ENCODE measurements at places on chromosomes 3 and 15. TPM values are rescaled to one million over a fixed set of nuclear protein-coding genes. Genes with fewer than 3 reads are reported as not detected.

- DNase-seq, result no peak
- H3K36me3 ChIP-seq, result no peaks in the 10 kb centered on the region
- H3K4me1 ChIP-seq, result no peaks in the 10 kb centered on the region
These were observed 37.9 kb downstream of the RETNLB start for GRCh38 chr3:108719178-108719806.

- H3K4me3 ChIP-seq, result no peak overlapping the region
- no peaks in the 10 kb centered on the region for H3K4me1 ChIP-seq
- no peak for DNase-seq
- no peaks in the 10 kb centered on the region for H3K27me3 ChIP-seq
These were observed 340.8 kb downstream of the TIGIT start for GRCh38 chr3:114634635-114635034.

DNA sequence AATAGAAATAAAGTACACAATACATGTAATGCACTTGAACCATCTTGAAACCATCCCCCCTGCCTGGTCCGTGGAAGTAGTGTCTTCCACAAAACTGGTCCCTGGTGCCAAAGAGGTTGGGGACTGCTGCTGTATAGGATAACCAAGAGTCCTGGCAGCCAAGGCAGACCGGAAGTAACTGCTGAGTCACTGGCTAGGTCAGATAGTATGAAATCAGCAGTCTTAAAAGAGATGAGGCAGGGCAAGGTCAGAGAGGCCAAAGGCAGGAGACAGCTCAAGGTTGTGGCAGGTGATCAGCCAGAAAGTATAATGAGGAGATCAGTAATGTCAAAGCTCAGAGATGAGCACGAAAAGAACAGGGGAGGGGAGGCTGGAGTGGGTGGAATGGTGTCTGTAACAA, 60.2 kb downstream of the MAP3K13 start:
- no peak overlapping the region for H3K4me3 ChIP-seq
- DNase-seq, result no peak
- no peaks in the 10 kb centered on the region for H3K36me3 ChIP-seq
- no peaks in the 10 kb centered on the region for H3K4me1 ChIP-seq

DNA sequence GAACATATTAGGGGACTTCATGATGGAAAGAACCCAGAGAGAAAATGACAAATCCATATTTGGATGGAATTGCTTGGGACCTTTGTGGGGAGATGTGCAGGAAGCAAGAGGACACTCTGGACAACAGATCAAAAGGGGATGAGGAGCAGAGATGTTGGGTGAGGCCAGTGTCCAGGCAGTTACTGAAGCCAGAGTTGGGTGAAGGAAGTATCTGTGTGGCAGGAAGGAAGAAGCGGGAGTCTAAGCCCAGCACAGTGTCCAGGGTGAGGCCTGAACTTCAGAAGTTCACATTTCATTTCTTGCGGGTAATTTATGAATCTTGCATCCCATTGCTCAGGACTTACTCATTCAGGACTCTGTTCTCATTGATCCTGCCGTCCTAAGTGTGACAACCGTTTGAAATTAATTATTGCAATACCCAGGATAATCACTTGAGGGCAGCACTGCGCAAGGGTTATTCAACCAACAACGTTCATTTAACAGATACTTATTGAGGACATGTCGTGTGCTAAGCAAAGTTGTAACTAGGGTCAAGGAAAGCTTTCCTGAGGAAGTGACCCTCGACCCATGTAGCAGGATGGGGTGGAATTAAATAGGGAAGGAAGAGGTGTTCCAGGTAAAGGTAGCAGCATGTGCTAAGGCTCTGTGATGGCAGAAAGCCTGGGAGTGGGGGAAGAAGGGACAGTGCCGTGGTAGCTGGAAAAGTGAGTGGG, 61.3 kb upstream of the CMTM8 start:
- no peak overlapping the region for H3K4me3 ChIP-seq
- peak; percentile 49 for DNase-seq
- H3K36me3 ChIP-seq, result no peaks in the 10 kb centered on the region
- no peaks in the 10 kb centered on the region for H3K27me3 ChIP-seq
- H3K27ac ChIP-seq, result no peak overlapping the region
- H3K4me1 ChIP-seq, result peaks cover 2% of the 10 kb centered on the region

DNA sequence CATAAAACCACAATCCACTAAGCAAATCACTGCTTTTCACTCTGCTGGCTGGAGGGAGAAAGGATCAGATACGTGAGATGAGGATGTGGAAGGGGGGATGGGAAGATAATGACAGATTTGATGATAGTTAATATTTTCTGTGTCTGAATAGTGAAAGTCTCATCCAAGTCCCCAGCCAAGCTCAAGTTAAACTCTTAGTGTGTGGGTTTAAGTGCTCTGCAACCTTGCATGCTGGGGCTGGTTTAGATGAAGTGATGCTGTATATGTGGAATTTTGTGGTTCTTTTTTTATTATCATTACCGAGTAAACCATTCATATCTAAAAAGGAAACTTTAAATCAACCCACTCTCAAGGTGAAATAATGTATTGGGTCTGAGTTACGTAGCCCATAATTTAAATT, 111.0 kb downstream of the TPRG1 start:
- peaks cover 13% of the 10 kb centered on the region for H3K4me1 ChIP-seq
- H3K27me3 ChIP-seq, result no peaks in the 10 kb centered on the region
- no peaks in the 10 kb centered on the region for H3K36me3 ChIP-seq
- H3K27ac ChIP-seq, result no peak overlapping the region
- no peak for DNase-seq

DNA sequence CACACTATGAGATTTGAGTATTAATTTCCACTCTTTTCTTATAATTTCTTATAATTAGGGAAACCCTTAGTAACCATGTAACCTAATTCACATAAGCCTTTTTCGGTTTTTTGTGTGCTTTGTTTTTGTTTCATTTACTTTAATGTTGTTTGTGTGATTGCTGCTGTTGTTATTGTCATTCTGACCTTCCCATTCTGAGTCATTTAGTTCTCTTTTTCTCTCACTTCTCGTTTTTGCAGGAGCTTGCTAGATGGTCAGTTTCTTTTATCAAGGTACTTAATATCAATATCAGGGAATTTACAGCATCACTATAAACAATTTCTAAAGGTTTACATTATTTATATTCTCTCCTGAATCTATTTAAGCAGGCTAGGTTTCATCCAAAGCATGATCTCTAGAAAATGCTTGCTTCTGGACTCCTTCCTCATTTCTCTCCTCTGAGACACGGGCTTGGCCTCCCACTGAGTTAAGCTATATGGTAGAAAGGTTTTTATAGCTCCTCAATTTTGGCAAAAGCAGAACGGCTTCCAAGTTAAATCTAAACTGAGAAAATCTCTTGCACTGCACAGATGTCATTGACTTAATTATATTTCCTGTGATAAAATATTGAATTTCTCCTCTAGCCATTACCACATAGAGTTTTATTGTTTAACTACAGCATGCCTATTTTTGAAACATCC, 534.2 kb downstream of the NSUN3 start:
- DNase-seq, result no peak
- H3K27ac ChIP-seq, result no peak overlapping the region
- H3K27me3 ChIP-seq, result no peaks in the 10 kb centered on the region
- no peaks in the 10 kb centered on the region for H3K36me3 ChIP-seq

DNA sequence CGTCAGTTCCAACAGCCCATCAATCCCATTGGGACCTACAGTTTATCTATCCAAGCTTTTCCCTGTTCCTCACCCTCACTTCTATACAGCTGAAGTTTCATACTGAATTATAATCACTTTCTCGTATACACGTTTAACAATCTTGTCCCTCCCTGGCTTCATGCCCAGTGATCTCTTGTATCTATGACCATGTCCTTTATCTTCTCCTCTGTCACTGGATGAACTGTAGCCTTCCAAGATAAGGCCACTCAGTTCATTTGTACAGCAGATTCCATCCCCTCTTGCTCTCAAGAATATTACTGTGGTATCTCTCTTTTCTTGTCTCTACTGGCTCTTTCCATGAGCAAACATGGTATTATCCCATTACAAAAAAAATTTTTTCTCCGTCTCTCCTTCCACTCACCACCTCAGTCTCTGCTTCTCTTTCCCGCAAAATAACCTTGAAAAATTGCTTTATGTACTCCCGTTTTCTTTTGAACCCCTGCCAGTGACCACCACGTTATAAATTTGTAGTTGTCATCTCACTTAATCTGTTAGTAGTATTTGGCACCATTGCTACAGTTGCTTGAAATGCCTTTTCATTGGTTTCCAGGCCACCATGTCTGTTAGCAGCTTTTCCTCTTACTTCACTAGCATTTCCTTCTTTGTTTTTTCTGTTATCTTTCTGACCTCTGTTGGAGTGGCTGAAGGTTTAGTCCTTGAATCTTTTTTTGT, 9.4 kb downstream of the CTNNB1 start:
- DNase-seq, result no peak
- peaks cover 15% of the 10 kb centered on the region for H3K4me1 ChIP-seq
- no peak overlapping the region for H3K27ac ChIP-seq
- H3K27me3 ChIP-seq, result no peaks in the 10 kb centered on the region
- no peak overlapping the region for H3K4me3 ChIP-seq
- no peaks in the 10 kb centered on the region for H3K36me3 ChIP-seq

- no peaks in the 10 kb centered on the region for H3K27me3 ChIP-seq
- no peaks in the 10 kb centered on the region for H3K36me3 ChIP-seq
- no peak overlapping the region for H3K4me3 ChIP-seq
- no peak overlapping the region for H3K27ac ChIP-seq
- DNase-seq, result no peak
- H3K4me1 ChIP-seq, result no peaks in the 10 kb centered on the region
These were observed 156.4 kb downstream of the NTRK3 start for GRCh38 chr15:88100181-88100580.

DNA sequence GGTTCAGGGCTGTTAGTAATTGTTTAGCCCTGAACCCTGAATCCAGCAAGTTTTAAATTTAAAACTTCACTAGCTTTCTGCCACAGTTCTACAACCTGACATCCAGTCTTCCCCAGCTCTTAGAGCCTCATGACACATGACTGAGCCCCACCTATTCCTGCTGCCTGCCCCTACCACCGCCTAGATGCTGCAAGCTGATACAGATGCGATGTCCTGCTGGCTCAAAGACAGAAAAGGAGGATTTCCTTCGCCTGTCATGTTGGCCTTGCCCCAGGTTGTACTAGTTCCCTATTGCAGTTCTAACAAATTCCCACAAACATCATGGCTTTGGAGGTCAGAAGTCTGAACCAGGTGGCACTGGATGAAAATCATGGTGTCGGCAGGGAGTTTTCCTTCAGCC, 510.6 kb upstream of the PPP2R3A start:
- DNase-seq, result no peak
- no peaks in the 10 kb centered on the region for H3K36me3 ChIP-seq
- no peaks in the 10 kb centered on the region for H3K4me1 ChIP-seq
- no peak overlapping the region for H3K4me3 ChIP-seq
- no peak overlapping the region for H3K27ac ChIP-seq

- H3K27ac ChIP-seq, result no peak overlapping the region
- no peaks in the 10 kb centered on the region for H3K27me3 ChIP-seq
- no peak for DNase-seq
- no peak overlapping the region for H3K4me3 ChIP-seq
These were observed 27.8 kb downstream of the EDC3 start for GRCh38 chr15:74667975-74668374.

- no peak for DNase-seq
- H3K27me3 ChIP-seq, result peaks cover 6% of the 10 kb centered on the region
- no peaks in the 10 kb centered on the region for H3K4me1 ChIP-seq
These were observed 130.0 kb upstream of the TJP1 start for GRCh38 chr15:29952225-29952624.

GRCh38 chr15:27062951-27063350, 92.0 kb downstream of the GABRG3 start:
- no peaks in the 10 kb centered on the region for H3K4me1 ChIP-seq
- no peaks in the 10 kb centered on the region for H3K36me3 ChIP-seq
- no peaks in the 10 kb centered on the region for H3K27me3 ChIP-seq

DNA sequence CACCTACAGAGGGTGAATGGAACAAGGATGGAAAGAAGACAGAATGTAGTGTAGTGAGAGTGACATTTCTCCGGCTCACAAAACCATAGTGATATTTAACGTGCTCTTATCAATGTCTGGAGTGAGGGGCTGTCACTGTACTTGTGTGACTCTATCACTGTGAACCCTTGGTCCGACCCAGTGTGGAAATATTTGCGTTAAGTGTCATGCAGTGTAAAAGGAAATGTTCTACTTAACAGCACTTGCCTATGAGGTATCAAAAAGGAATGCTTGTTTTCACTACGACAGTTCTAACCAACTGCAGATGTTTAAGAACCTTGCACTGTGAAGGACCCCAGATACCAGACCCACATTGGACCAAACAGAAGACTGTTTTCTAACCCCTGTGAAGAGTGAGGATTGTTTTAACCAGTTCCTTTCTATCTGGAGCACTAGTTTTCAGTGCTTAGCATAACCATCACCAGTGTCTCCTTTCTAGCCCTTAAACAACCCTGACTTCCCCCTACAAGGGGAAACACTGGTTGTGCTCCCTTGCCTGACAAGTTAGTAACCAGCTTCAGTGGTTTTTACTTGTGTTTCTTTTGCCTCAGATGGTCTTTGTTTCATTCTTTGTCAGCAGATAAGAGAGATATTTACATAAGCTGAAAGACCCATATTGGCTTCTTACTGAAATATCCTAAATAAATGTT, 144.7 kb upstream of the ABHD17C start:
- no peaks in the 10 kb centered on the region for H3K4me1 ChIP-seq
- no peak overlapping the region for H3K27ac ChIP-seq
- H3K27me3 ChIP-seq, result peaks cover 5% of the 10 kb centered on the region
- no peak for DNase-seq

- H3K27me3 ChIP-seq, result no peaks in the 10 kb centered on the region
- H3K4me1 ChIP-seq, result no peaks in the 10 kb centered on the region
- no peak for DNase-seq
- no peaks in the 10 kb centered on the region for H3K36me3 ChIP-seq
- no peak overlapping the region for H3K27ac ChIP-seq
These were observed 489.0 kb upstream of the CDIN1 start for GRCh38 chr15:36090286-36090946.

DNA sequence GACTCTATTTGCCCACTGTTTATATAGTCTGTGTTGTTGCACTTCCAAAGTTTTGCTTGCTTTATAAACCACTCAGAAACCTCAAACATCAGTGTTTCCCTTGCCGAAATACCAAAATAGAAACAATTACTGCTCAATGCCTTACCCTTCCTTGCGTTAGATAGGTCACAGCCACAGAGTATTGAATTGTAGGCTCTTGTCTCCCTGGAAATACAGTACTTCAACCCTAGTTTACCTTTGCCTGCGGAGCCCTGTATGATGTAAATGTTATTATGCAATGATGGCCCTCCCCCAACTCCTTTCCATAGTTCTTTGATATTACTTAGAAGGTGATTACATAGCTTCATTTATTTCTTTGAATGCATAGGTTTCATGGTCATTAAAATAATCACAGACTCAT, 44.2 kb downstream of the SOX2 start:
- no peak overlapping the region for H3K27ac ChIP-seq
- no peak for DNase-seq
- H3K36me3 ChIP-seq, result no peaks in the 10 kb centered on the region
- no peak overlapping the region for H3K4me3 ChIP-seq

- no peaks in the 10 kb centered on the region for H3K27me3 ChIP-seq
- H3K36me3 ChIP-seq, result no peaks in the 10 kb centered on the region
- H3K4me3 ChIP-seq, result no peak overlapping the region
These were observed 700.4 kb downstream of the OTOL1 start for GRCh38 chr3:162196964-162197363.

COL6A6 gene
- total RNA-seq, result not detected

ANKDD1A gene
- total RNA-seq, result 7.4 TPM

SHF gene
- 6.1 TPM for total RNA-seq

OXNAD1 gene
- 101 TPM for total RNA-seq

GOLGA6D gene
- not detected for total RNA-seq

FAM107A gene
- not detected for total RNA-seq

CCR1 gene
- total RNA-seq, result 0.12 TPM

SCN5A gene
- 0.12 TPM for total RNA-seq

IL5RA gene
- 5.0 TPM for total RNA-seq

ANKRD63 gene
- total RNA-seq, result 0.38 TPM

TNFAIP8L3 gene
- total RNA-seq, result not detected

FEZF2 gene
- total RNA-seq, result not detected
